ENCODE measurements at places on chromosomes 2 and 18. TPM values are rescaled to one million over a fixed set of nuclear protein-coding genes. Genes with fewer than 3 reads are reported as not detected.
A peak's percentile ranks its signal among the peaks of the same experiment; 100 is the strongest.

DNA sequence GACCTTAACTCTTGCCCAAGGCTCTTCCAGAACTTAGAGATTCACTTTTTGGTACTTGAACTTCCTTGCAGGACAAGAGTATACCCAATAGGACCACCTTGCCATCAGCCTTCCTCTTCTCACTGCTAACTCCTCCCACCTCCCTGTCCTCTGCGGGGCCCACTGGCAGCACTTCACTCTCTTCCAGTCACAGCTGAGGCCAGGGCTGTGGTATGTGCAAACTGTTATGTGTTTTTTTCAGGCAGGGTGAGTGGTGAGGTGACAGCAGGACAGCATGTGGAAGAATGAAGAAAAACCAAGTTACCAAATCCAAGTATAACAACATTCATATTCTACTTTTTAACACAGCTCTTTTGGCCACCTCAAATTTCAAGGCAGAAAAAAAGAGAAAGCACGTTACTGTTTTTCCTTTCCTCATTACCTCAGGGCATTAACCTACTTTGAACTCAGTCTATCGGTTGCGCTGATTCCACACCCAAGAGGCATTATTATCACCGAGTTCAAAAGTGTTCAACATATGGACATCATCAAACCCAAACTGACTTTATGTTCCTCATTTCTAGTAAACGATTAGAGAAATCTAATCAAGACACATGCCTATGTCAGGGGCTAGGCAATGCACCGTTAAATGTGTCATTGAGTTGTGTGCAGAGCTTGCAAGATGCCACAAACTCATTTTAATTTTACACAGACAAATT lies 605.2 kb upstream of the SYT4 start:
- no peaks in the 10 kb centered on the region for H3K36me3 ChIP-seq
- H3K4me3 ChIP-seq: no peak overlapping the region
- H3K27ac ChIP-seq: no peak overlapping the region
- H3K27me3 ChIP-seq: no peaks in the 10 kb centered on the region
- no peak for DNase-seq
- no peaks in the 10 kb centered on the region for H3K4me1 ChIP-seq

- no peaks in the 10 kb centered on the region for H3K4me1 ChIP-seq
- no peaks in the 10 kb centered on the region for H3K36me3 ChIP-seq
- H3K27me3 ChIP-seq: no peaks in the 10 kb centered on the region
- no peak for DNase-seq
Observed at GRCh38 chr2:174038462-174038861, 73.3 kb upstream of the SP3 start.

DNA sequence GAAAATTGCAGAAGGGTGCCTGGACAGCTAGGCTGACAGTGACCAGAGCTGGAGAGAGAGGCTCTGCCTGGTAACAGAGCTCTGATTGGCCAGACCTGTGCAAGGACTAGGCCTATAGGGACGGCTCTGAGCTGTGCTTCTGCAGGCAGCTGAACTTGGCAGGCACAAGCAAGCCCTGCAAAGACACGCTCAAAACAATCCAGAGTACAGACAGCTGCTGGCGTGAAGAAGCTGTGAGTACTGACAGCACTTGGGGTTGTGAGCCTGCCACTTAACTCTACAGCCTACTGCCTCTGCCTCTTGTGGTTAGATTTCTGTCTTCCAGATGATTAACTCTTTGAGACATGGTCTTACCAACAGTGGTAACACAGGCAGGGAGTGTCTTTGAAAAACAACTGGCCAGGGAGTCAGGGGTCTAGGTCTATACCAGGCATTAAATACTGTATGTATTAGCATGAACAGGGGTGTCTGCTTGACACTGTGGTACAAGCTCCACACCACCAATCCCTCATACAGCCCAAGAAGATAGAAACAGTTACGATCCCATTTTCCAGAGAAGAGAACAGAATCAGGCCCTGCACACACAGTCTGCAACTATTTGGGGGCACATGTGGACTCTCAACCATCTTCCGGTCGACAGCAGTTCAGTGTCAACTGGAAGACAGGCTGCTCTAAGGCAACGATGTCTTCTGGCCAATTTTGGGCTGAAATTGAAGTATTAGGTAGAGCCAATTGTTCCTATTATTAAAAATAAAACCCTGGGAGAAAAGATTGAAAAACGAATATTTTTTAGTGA lies 568.4 kb downstream of the TNS1 start:
- H3K36me3 ChIP-seq: no peaks in the 10 kb centered on the region
- no peak overlapping the region for H3K4me3 ChIP-seq
- DNase-seq: peak; percentile 97
- no peak overlapping the region for H3K27ac ChIP-seq
- peaks cover 20% of the 10 kb centered on the region for H3K4me1 ChIP-seq
- H3K27me3 ChIP-seq: no peaks in the 10 kb centered on the region

DNA sequence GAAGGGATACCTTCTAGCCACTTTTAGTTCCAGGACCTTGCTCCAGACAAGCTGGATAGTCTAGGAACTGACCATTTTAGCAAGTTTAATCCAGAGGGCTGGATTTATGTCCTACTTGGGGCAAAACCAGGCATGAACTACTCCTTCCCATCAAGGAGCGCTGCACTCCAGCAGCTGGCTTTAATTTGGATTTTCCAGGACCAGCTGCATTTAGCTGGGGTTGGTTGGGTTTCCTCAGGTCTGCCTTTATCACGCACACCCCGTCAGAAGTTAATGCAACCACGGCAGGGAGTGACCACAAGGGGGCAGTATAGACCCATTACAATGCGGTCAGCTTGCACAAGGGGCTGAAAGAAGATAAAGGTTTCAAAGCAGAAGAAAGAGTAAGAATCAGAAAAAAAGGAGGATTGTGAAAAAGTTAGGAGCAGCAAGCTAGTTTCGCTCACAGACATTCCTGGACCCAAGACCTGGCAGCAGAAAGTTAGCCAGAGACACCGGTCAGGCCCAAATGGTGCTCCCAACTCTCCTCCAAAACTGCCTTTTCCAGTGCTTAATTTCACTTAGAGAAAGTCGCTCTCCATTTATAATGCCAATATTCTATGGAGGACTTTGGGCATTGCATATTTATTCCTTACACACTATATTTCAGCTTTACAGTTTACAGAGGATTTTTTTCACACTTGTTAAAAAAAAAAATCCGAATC lies 40.1 kb downstream of the SLC4A1AP start:
- no peaks in the 10 kb centered on the region for H3K36me3 ChIP-seq
- H3K27ac ChIP-seq: no peak overlapping the region

DNA sequence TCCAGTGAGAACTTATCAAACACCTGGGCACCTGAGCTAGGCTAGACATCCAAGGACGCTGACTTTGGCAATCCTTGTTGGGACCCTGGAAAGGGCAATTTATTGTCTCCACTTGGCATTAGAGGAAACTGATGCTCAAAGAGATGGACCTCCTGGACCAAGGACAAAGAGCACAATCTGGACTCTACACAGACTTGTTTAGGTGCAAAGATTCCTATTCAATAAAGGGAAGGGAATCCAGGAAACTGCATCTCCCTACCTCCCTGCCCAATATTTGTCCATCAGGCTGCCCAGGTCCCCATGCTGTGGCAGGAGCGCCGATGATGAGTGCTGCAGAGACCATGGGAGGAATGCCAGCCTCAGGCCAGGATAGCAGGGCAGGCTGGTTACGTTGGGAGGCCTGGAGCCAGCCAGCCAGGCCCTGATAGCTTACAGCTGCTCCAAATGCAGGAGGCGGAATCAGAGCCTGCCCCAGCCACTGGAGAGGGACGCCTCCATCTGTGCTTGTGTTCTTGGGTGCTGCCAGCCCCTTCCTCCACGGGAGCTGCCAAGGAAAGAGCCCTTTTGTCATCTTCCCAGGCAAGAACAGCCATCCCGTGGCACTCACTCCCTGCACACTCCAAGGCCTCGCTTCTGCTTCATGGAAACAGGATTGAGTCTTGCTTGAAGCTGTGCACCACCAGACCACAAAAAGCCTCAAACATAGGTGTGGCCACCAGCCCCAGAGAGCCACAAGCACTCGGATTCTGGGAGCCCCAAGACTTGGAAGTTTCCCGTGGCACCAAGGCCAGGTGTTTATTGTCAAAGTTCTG lies 60.0 kb downstream of the HS1BP3 start:
- DNase-seq: no peak
- no peaks in the 10 kb centered on the region for H3K27me3 ChIP-seq
- no peaks in the 10 kb centered on the region for H3K36me3 ChIP-seq
- H3K27ac ChIP-seq: no peak overlapping the region

GRCh38 chr2:53312721-53313120 lies 454.9 kb upstream of the CHAC2 start:
- no peaks in the 10 kb centered on the region for H3K4me1 ChIP-seq
- DNase-seq: no peak
- no peak overlapping the region for H3K27ac ChIP-seq
- H3K4me3 ChIP-seq: no peak overlapping the region

GRCh38 chr2:62452701-62453454 lies 53.1 kb downstream of the TMEM17 start:
- H3K4me1 ChIP-seq: peaks cover 11% of the 10 kb centered on the region
- H3K27ac ChIP-seq: no peak overlapping the region
- H3K4me3 ChIP-seq: no peak overlapping the region
- DNase-seq: no peak
- H3K36me3 ChIP-seq: no peaks in the 10 kb centered on the region
- H3K27me3 ChIP-seq: no peaks in the 10 kb centered on the region

The INPP1 gene
- polyA plus RNA-seq: 25.3 TPM

The CHRNG gene
- 0.07 TPM for polyA plus RNA-seq

The PRLH gene
- polyA plus RNA-seq: not detected

Measured in left lung (tissue), 14 donors.